ENCODE measurements at places on chromosomes 7 and 10.

DNA sequence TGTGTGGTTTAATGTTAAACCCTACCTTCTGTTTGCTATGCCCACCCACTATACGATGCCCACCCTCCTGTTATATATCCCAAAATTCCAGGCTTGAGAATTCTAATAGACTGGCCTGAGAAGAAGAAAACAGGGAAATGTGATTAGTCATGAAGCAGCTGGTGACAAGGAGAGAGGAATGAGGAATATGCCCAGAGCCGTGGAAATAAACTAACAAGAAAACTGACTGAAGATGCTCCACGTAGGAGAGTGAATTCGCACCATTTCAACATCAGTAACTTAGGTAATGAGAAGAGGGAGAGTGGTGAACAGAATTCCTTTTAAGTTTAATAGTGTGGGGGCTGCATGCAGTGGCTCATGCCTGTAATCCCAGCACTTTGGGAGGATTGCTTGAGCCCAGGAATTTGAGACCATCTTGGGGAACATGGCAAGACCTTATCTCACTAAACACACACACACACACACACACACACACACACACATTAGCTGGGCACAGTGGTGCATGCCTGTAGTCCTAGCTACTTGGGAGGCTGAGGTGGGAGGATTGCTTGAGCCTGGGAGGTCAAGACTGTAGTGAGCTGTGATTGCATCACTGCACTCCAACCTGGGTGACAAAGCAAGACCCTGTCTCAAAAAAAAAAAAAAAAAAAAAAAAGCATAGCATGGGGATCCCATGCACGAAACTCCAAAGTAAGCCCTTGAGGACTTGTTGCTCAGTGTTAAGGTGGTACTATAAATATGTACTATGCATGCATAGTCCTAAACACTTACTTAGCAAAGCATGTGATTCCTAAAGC is 16.1 kb upstream of the SYPL1 start:
- no peak for DNase-seq

GRCh38 chr10:2834214-2834613 is 233.1 kb upstream of the PFKP start:
- DNase-seq = no peak

GRCh38 chr7:105149827-105150226 is 135.8 kb downstream of the KMT2E start:
- DNase-seq = no peak

- DNase-seq = no peak
Measured at GRCh38 chr10:103896225-103896624, 21.8 kb downstream of the STN1 start.

DNA sequence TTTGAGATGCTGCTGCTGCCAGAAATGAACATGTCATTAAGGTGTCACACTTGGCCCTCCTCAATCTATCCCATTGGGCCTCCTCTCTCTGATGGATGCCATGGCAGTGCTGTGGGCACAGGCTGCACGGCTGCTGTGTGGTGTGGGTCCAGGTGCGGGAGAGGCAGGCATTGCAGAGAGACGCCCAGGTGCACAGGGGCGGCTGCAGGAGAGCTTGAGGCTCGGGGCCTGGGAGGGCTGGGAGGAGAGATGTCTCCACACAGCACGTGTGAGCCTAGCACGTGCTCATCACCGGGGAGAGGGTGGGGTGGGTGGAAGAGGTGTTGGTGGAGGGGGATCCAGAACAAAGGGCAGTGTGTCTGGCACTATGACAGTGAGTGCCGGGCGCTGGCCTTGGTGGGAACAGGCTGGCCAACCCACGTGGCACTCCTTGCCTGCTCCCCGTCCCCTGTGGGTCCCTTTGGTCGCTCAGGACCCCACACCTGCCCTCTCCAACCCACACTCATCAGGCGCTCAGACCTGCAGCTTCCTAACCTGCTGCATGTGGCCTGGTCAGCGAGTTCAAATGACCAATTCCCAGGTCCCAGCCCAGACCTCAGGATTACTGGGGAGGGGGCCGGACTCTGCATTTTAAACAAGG is 39.9 kb upstream of the BNIP3 start:
- DNase-seq = no peak

DNA sequence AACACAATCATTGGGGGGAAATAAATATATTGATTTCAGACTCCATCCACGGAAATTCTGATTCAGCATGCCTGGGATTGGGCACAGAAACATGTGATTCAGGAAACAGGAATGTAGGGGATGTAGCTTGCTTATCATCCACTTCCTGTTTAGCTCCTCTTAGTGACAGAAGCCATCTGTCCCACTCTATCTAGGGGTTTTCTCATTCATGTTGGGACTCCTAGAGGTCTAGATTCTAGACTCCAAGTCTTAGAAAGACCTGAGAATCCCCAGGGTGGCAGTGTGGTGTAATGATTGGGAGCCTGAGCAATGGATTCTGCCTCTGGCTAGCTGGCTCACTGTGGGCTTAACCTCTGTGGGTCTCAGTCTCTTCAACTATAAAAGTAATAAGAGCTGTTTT is 67.9 kb downstream of the CDK1 start:
- DNase-seq = no peak

- DNase-seq = no peak
Measured at GRCh38 chr7:73995330-73995729, 32.6 kb upstream of the ELN start.

GRCh38 chr10:83592337-83592935 is 546.9 kb upstream of the GHITM start:
- no peak for DNase-seq

DNA sequence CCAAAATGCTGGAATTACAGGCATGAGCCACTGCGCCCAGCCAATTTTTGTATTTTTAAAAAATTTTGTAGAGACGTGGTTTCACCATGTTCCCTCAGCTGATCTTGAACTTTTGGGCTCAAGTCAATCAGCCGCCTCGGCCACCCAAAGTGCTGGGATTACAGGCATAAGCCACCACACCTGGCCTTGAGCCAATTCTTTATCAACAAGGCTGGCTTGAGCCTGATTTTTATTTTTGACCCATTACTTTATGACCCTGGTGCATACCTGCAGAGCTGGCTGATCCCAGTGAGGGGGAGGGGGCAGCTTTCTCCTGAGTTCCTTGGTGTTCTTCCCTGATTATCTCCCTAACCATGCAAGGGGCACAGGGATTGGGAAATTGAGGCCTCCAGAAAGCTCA is 15.8 kb upstream of the CPA1 start:
- no peak for DNase-seq

DNA sequence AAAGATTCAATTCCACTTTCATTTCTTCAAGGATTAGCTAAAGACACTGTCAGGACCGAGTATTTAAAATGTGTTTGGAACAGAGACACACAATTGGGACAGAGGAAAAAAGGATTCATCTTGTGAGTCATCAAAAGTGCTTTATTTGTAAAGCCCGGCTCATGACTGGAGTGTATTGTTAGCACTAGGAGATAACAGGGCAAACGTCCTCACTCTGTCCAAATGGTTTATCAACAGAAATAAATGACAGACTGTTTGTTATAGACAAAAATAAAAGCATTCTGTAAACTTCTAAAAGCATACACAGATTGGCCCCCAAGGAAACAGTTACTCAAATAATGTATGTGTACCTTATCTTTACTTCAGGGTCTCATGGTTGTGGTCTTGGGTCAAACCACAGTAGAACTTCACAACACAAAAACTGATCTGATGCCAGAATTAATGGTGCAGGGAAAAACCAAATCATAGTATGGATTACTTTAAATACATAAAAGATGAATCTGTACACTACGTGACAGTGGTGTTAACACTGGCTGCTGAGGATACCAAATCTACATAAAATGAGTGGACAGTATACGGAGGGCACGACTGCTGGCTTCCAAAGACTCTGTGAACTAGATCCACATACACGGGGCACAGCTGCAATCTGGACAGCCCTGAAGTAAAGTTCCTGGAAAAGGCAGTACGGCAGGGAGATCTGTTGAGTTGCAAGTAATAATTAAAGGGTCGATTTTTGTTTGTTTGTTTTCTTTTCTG is 179.4 kb downstream of the PIP4K2A start:
- DNase-seq = no peak

GRCh38 chr10:34587002-34587679 is 228.0 kb downstream of the PARD3 start:
- no peak for DNase-seq

- DNase-seq = no peak
Measured at GRCh38 chr7:106501605-106502580, 159.1 kb downstream of the CCDC71L start.

- no peak for DNase-seq
Measured at GRCh38 chr10:119005362-119006043, 24.0 kb upstream of the NANOS1 start.

DNA sequence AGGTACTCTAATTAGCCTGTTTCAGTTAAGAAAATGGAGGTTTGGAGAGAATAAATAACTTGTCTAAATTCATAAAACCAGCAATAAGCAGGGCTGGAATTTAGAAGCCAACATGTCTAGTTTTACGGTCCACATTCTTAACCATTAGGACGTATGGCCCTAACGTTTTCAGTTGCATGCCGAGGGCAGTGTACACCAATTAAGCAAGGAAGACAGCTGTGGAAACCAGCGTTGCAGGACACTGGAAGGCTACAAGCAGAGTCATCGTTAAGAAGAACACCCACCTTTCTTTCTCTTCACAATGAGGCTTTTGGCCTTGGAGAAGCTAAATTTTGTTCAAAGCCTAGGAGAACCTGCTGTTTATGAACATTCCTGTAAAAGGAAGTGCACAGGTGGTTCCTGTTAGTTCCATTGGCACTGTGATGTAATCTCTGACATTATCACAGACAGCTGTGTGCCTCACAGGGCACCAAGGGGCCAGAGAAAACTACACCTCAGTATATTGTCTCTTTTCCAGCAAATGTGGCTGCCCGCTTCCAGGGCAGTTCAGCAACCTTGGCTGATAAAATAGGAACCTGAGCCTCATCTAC is 21.0 kb downstream of the MPP7 start:
- DNase-seq = no peak

- DNase-seq = no peak
Measured at GRCh38 chr7:156903232-156903909, 10.4 kb upstream of the LMBR1 start.

DNA sequence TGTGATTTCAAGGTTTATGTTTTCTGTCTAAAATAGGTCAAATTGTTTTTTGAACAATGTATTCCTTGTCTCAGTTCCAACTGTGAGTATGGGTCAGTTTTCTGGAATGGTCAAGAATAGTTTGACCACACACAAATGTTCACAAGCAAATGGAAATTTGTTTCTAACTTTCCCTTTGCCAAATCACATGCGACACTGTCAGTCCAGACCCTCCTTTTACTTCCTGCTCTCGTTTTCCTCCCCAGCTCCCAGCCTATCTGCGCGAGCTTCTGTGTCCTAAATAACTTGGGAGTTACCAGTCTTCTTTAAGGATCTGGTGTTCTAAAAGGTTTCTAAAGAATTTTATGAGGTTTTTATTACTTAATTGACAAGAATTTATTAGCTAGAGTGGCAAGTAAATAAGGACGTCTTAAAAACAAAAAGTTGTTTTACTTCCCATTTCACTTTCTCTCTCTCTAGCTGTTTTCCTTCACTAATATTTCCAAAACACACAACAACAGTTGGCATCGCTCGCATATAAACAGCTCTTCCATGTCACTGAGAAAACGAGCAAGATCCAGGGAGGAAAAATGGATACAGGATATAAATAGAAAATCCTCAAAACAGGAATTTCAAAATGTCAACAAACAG is 266.1 kb upstream of the KLF6 start:
- DNase-seq = no peak

- no peak for DNase-seq
Measured at GRCh38 chr10:123890756-123891143, 857 bp downstream of the CPXM2 start.

DNA sequence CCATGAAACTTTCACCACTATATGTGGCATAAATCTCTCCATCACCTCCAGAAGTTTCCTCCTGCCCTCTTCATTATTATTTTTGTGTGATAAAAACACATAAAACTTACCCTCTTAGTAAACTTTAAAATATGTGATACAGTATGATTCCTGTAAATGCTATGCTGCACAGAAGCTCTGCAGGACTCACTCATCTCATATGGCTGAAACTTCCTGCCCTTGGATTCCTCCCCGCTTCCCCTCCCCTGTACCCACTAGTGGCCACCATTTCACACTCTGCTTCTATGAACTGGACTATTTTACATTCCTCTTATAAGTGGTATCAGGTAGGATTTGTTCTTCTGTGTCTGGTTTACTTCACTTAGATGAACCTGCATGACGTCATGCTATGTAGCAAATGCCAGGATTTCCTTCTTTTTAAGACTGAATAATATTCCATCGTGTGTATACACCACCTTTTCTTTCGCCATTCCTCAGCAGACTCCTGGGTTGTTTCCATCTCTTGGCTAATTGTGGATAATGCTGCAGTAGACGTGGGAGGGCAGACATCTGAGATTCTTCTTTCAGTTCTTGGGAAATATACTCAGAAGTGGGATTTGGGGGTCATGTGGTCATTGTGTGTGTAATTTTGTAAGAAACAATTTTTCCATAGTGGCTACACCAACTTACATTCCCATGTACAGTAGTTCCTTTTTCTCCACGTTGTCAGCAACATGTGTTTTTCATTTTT is 335.2 kb downstream of the SDK1 start:
- DNase-seq = no peak

DNA sequence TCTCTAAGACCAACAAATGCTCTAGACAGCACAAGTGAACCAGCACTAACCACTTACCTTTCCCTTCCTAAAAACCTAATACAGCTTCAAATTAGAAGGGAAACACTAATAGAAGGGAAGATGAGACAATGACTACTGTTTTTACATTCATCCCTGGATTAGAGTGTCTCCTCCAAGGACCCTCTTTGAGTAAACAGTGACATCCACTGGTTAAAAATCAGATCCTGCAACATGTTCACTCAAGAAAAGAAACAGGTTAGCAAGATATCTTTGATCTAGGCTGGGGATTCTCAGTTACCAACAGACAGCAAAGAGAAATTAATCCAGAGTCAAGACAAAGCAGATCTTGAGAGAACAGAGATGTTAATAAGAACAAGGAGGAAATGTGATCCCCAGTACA is 177.7 kb upstream of the GHITM start:
- no peak for DNase-seq

- no peak for DNase-seq
Measured at GRCh38 chr10:64080071-64080470, 558.9 kb downstream of the REEP3 start.

DNA sequence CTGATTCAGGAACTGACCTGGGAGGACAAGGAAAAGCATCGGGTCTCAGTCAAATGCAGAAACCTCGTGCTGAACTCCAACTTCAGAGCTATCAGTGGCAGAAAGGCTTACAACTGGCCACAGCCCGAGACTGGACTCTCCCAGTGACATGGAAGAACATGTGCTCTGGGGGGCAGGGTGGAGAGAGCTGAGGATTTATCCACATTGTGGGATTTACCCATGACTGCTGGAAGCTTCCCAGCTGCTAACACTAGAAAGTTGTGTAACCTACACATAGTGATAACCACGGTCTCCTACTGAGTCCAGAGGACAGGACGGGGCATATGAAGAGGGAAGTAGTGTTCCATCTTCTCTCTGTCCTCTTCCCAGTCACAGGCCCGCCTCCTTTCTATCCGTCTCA is 103.4 kb downstream of the ITIH5 start:
- no peak for DNase-seq

GRCh38 chr7:82051601-82052000 is 281.8 kb upstream of the HGF start:
- no peak for DNase-seq
